Amniotic stem cell (primary cell): ENCODE measurements at places on chromosomes 6 and 20.

DNA sequence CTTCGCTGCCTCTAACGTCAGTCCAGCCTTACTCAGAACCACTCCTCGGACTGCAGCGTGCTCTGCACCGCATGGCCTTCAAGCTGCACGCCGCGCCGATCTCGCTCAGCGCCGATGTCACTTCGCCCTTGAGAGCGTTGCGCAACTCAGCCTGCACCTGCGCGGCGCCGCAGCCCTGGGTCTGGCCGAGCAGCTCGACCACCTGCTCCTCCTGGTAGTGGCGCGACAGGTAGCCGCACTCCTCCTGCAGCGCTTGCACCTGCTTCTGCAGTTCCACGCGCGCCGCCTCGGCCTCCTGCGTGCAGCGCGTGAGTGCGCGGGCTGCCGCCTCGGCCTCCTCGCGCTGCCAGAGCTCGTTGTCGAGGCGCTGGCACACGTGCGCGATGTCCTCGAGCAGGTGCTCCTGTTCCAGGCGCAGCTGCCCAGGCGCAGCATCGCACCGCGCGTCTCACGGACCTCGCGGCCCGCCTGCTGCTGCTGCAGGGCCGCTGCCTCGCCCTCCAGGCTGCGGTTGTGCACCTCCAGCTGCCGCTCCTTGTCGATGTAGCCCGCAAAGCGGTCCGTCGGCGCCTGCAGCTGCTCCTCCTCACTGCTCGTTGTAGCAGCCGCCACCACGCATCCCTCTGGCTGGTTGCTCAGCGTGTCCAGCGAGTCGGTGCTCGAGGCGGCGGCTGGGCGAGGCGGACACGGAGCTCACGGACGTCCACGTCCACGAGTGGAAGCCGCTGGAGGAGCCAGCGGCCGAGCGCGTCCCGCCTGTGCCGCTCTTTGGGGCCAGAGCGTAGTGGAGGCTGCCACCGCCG, 380.6 kb upstream of the CHD6 start:
- DNase-seq: no peak

DNA sequence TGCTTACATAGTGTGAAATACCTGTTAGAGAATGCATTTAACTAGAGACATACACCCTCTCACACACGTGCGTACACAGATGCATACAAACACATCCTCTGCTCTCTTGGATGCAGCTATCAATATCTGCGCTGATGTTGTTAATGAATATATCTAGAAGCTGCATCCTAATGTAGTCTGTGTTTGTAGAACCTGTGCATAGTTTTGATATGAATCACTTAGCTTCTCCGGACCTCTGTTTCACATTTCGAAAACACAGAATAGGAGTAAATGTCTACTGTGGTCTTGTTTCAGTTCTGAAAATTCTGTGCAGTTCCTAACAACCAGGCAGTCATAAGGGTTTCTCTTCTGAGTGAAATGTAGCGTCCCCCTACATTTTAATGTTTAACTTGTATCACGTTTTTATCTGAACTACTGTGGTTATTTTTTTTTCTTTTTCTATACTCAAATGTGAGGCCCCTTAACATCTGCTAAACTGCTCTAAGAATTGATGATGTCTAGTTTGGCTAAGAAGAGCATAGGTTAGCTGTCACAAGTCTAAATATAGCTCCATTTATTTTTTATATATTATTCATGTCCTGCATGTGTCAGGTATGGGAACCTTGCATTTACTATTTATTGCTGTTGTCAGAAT, 254.5 kb downstream of the TMEM242 start:
- no peak for DNase-seq

DNA sequence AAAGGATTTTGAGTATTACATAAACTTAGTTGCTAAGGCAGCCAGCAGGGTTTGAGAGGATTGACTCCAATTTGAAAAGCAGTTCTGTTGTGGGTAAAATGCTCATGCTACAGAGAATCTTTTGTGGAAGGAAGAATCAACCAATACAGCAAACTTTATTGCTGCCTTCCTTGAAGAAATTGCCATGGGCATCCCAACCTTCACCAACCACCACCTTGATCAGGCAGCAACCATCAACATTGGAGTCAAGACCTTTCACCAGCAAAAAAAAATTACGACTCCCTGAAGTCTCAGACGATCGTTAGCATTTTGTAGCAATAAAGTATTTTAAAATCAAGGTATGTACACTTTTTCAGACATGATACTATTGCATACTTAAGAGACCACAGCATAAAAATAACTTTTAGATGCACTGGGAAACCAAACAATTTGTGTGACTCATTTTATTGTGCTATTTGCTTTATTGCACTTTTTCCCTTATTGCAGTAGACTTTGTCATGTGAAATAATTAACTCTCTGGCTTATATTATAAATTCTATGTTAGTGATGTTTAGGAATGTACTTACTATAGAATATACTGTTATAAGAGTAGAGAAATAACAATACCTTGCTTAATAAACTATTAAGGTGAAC, 390.8 kb downstream of the CDKAL1 start:
- no peak for DNase-seq

GRCh38 chr6:52262620-52263344, 18.5 kb upstream of the IL17F start:
- DNase-seq: no peak

DNA sequence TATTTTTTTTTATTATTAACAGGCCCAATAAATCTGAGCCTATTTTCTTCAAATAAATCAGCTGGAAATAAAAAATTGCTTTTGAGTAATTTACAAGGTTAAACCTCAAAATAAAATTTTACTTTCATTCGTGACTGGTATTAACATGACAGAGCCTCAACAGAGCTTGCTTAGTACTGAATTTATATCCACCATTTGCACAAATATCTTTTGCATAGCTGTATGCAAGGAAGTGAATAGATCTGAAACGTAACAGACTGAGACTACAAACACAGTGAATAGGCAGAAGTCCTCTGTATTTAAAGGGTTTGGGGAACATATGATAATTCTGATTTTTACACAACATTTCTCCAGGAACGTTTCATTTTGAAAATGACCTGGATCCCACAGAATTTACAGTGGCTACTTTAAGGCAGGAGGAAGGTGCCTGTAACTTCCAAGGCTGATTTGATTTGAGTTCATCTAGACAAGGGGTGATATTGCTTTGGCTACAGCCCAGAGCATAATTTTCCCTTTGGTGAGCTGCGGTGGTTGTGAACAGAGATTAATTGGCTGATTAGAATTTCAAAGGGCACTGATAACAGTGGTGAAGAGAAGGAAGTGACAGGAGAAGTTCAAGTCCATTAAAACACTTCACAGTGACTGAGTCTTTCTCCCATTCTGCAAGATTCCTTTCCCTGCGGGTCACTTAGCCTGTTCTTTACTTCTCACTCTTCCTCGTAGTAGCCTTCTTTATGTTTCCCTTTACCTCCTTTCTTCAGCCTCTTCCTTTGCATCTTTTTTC, 121.2 kb upstream of the SASH1 start:
- no peak for DNase-seq

DNA sequence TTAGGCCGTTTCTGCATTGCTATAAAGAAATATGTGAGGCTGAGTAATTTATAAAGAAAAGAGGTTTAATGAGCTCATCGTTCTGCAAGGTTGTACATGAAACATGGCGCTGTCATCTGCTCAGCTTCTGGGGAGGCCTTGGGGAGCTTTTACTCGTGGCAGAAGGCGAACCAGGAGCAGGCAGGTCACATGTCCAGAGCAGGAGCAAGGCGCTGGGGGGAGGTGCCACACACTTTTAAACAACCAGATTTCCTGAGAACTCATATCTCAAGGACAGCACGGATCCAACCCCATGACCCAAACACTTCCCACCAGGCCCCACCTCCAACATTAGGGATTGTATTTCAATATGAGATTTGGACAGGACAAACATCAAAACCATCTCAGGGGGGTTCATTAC, 6.4 kb upstream of the SLC13A3 start:
- DNase-seq: no peak
